ENCODE measurements at places on chromosomes 3 and 15.

DNA sequence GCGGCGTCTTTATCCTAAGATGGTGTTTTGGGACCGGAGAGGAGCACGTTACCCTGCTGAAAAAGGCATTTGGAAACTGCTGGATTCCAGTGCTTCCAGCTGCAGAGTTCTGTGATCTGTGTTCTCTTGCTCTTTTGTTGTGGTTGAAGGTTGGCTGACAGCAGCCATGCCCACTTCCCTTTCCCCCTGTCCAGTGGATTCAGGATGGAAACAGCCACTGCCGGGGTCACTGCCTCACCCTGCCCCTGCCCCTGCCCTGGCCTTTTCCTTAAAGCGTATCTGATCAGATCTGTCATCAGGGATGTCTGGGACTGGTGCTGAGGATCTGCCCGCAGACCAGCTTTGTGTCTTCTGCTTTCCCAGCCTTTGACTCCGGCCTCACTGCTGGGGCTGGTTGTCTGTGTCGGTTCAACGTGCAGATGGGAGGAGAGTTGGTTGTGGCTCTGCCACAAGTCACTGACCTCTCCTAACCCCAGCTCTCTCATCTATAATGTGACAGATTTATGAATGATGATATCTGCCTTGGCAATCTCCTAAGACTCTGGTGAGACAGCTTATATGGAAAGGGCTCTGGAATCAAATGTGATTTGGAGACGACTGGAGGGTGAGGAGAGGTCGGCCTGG is 219.4 kb upstream of the BHLHE40 start:
- no peak for DNase-seq

DNA sequence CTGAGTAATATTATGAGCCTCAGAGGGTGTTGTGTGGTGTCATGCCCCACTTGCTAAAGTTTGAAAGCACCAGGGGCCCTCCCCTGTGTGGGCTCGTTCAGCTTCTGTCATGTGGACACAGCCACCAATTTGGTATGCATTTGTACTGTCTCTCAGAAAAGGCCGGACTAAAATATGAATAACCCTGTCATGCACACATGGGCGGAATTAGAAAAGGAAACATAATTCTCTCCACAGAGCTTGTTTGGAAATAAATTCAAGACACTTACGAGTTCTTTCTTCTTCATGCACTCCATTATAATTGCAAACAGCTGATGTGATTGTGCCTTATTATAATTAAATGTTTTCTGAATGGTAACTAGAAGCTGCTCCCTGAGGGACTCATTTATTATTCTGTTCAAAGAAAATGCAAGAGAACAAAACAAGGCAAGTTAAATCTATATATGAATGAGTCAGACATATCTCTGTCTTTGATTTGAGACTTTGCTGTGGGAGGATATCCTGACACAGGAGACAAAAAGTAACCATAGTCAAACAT is 39.1 kb downstream of the TRPM1 start:
- no peak for DNase-seq

DNA sequence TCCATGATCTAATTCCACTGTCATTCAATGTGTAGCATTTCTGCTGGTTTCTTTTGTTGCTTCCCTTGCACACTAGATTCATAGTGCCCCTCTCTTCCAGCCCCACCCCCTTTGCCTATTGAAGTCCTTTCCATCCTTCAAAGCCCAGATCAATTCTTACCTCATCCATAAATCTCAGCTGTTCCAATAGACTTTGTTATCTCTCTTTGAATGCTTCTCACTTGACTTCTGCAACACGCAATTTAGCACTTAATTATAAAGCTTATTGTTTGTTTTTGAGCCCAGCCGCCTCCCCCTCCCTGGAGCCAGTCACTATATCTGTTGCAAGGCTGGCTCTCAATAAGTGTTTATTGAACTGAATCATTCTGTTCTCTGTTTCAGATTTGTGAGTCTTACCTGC is 174.6 kb upstream of the TBL1XR1 start:
- DNase-seq, result no peak

- DNase-seq, result no peak
Observed at GRCh38 chr3:72085036-72085435, 300.1 kb upstream of the PROK2 start.

GRCh38 chr3:161413855-161414210 is 42.5 kb upstream of the SPTSSB start:
- no peak for DNase-seq

DNA sequence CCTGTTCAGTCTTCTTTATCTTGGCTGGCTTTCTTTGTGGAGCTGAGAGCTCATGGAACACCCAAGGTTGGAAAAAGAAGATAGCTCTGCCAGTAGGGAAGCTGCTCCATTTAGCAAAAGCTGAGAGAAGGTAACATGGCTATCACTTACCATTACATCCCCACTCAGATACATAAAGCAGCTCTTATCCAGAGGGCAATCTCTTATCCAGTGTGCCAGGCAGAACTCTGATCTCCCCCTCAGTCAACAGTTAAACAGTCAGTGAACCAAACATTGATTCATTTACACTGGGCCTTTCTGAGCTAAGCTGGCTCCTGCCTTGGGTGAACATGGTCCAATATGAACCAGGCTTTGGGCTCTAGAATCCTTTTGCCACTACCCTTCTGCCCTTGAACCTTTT is 624.2 kb downstream of the NTRK3 start:
- DNase-seq, result no peak

DNA sequence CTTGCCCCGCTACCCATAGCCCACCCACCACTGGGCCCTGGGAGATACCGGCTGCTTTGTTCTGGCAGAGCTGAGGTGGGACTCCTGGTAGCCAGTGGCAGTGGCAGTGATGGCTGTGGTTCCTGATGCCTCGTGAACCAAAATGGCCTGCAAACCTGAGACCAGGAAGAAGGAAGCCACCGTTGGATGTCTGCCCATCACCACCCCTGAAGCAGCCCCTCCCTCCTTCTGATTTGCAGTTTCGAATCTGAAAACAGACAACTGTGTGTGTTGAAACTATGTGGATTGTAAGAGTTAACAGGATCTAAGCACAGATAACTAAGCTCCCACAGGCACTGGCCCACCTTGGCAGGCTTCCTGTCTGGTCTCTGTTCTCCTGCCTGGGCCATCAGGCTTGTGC is 66.6 kb downstream of the NUP210 start:
- DNase-seq, result no peak

DNA sequence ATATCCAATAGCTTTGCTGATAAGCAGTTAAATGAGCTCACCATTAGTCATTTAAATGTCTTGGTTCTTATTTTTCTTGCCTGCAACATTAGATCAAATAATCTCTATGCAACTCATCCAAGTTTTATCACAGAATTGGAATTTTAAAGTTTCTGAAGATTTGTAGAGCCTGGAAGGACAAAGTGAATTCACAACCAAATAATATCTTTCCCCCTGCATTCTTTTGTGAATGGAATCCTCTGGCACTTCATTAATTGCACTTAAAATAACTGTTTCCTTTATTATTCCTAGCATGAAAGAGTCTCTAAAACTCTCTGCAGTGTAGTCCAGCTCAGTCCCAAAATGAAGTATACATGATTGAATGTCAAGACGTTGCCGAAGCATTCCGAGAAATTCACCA is 345.6 kb upstream of the TGFBR2 start:
- DNase-seq, result no peak

DNA sequence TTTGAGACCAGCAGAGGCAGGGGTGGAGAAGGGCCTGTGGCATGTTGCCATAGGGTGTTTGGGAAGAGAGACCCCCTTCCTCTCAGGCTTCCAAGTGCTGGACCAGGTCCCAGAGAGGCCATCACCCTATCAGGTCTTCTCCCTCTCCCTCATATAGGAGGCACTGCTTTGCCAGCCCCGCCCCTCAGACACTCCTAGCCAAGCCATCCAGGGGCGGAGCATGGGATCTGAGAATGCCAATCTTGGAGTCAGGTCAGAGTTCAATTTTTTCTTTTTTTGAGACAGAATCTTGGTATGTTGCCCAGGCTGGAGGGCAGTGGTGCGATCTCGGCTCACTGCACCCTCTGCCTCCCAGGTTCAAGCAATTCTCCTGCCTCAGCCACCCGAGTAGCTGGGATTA is 32.7 kb downstream of the CRABP1 start:
- DNase-seq, result no peak

GRCh38 chr15:78727561-78727960 is 83.7 kb downstream of the ADAMTS7 start:
- DNase-seq, result no peak

DNA sequence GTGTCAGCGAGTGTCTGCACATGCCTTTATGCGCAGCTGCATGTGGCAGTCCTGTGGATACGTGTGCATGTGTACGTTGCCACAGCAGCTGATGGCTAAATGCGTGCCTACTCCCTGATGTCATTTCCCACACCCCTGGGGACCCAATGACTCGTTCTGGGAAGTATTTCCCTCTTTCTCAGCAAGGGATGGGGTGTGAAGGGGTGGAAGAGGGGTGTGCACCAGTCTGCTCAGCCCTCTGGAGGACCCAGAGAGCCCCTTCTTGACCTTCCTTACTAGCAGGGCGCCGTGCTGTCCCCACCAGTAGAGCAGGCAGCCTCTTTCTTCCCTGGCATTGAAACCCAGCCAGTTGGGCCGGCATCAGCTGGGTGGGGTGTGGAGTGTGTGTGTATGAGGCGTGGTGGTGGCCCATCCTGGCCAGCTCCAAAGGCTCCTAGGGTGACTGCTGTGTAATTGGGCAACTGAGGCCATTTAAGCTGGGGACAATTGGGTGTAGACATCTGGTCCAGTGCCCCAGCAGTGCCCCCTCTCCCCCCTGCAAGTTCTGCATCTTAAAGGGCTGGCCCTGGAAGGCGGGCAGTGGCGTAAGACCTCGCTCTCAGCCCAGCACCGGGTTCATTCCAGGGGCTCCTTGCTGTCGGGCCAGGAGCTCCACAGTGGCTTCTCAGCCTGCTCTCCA is 19.2 kb downstream of the SNX33 start:
- DNase-seq, result no peak

DNA sequence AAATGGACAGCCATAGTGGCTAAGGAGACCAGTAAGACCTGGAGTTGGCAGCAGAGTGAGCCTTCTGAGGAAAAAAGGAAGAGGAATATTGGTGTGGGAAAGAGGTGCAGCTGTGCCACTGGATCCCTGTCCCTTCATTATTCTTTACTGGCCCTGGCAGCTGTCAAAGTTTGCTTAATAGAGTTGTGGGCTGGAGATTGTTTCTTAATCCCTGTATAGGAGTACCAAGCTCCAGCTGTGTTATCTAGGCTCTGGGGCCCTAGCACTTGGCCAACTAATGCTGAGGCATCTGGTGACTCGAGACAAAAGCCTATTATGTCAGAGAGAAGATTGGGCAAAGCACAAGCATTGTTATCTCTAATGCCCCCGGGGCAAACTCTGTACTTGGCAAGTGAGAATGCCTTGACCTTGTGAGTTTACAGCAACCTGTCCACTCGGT is 61.4 kb downstream of the ZNF609 start:
- DNase-seq, result no peak

DNA sequence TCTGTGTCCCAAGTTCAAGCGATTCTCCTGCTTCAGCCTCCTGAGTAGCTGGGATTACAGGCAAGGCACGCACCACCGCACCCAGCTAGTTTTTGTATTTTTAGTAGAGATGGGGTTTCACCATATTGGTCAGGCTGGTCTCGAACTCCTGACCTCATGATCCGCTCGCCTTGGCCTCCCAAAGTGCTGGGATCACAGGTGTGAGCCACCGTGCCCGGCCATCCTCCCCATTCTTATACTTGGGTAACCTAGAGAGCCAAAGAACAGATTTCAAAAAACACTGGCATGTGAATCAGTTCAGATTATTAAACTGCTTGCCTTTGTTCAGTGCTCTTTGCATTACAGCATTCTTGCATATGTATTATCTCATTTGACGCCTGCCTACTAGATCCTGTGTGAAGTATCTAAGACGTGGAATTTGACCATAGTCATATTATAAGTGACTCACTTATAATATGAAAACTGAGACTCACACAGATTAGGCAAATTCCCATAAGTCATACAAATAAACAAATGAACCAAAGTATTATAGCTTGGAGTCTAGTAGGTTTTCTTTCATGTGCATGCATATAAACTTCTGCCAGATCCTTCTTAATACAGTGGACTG is 123.5 kb downstream of the UNC13C start:
- DNase-seq, result no peak

DNA sequence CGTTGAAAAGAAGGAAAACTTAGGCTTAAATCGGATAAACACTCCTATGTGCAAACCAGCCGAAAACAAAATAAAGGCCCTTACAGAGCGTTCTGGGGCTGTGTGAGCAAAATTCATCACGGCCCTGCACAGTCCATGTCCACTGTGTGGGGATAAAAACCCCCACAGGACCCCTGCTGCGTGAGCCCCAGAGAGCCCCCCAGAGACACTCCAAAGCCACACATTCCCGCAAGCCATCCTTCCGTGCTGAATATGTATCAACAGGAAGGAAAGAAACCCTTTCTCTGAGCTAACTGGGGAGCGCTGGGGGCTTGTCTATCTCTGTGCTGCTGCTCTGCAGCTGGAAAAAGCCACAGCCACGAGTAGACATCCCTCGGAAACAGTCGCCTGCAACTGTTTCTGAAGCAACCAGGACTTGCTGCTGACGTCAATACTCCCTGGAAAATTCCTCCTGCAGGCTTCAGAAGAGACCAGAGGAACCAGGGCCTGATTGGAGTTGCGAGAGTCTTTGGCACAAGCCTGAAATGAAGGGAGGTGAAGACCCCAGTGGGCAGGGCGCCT is 72.7 kb downstream of the NUP210 start:
- DNase-seq, result no peak

DNA sequence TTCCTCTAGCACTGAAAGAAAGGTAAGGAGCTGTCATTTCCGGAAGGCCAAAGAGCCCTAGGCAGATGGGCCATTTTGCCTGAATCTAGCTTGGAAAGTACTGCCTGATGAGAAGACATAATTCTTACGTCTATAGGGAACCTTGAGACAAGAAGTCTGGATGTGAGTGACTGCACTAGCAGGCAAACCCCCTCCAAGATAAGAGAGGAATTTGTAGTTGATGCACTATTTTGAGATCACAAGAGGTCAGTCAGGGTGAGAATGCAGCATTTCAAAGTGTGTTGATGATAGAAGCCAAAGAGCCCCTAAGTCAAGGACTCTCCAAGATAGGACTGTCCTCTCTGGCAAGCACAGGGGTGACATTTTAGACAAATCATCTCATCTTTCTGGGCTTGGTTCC is 99.2 kb downstream of the HES1 start:
- no peak for DNase-seq

- DNase-seq, result no peak
Observed at GRCh38 chr3:184335291-184335660, 2.1 kb upstream of the FAM131A start.

GRCh38 chr15:73366766-73367623 is 1.8 kb downstream of the HCN4 start:
- DNase-seq, result no peak

GRCh38 chr3:52043750-52044149 is 12.6 kb downstream of the DUSP7 start:
- DNase-seq, result no peak

DNA sequence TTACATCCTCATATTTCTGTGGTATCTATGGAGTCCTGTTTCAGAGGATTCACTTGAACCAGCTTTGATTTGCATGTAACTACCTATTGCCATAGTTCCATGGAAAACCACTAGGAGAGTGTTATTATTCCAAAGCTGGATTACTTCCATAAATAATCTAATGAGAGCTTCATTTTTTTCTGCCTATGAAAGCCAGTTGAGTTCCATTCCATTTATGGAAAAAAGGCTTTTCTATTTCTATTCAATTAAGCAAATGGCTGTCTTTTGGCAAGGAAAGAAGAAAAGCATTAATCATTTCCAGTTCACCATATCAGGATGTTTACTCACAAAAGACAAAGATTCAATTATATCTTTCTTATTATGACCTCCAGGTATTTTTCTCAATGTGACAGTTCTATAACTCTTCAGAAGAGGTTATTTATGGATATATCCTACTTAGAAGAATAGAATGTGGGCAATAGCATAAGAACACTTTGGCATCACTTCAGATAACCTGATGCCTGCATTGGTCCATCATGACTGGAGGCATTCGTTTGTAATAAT is 259.9 kb upstream of the ZPLD1 start:
- no peak for DNase-seq

GRCh38 chr15:63109498-63109897 is 12.2 kb upstream of the LACTB start:
- DNase-seq, result no peak

Measured in activated T-cell treated with anti-CD3 and anti-CD28 coated beads for 48 hours (primary cell).